ENCODE measurements at places on chromosomes 11 and 22.

DNA sequence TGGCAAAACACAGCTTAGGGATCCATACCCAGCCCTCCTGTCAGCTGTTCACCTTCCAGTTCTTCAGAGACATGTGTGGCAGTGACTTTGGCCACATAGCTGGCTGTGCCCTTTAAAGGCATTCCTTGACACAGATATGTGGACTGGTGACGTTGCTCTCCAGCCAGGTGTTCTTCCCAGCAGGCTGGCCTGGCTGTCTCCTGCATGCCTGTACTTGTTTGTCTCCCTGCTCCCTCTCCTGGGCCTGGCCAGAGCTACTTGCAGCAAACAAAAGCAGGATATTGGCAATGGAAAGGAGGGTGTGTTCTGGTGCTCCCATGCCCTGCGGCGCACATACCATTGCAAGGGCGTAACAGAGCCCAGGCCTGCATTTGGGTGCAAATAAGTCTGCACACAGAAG, 38.3 kb downstream of the PIK3IP1 start:
- no peak for DNase-seq

DNA sequence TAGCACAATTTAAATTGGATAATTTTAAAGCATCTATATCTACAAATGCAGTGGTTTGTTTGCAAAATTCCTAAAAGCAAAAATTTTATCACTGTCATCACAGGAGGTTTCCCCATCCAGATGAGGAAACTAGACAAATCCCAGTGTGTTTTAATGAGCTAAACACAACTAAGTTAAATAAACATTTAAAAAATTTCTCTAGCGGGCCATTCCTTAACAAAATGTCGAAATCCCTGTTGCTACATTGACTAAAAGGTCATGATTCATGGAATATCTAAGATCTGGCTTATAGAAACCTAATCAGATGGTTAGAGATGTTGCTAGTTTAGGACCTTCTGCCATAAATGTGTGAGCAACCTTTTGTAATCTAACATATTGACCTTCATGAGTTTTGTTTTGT, 107.3 kb upstream of the BDNF start:
- DNase-seq, result peak; percentile 33

GRCh38 chr11:6199174-6199810, at the start of gene OR52W1:
Gene OR52W1 (plus strand): TSS chr11:6199224. CDS start chr11:6199224, 0 bp downstream.
- no peak for DNase-seq

GRCh38 chr11:126366064-126366822, 10.8 kb downstream of the ST3GAL4 start:
- no peak for DNase-seq

DNA sequence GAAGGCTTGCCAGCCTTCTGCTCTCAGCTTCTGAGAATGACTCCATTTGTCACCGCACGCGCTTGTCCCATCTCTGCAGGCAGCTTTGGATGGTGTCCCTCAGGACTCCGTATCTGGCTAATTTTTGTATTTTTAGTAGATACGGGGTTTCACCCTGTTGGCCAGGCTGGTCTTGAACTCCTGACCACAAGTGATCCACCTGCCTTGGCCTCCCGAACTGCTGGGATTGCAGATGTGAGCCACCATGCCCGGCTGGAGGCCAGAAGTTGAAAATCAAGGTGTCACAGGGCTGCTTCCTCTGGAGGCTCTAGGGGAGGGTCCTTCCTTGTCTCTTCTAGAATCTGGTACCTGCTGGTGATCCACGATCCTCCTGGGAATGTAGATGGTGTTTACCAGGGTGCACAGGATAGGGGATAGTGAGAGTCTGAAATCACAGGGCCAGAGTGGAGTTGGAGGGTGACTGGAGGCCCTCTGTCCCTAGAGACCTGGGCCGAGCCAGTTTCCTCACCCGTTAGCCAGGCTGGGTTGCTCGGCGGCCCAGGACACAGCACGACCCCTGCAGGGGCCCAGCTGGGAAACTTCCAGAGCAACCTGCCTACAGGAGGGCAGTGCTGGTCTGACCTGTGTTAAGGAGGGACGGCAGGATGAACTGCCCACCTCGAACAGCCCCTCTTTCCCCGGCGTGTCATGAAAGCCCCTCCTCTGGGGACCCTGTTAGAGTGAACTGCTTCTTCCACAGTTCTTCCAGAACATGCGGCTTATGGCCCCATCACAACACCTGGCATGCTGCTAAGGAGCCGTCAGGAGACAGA, 48.9 kb upstream of the SHANK2 start:
- no peak for DNase-seq
